ENCODE measurements at places on chromosomes 12 and 14.

DNA sequence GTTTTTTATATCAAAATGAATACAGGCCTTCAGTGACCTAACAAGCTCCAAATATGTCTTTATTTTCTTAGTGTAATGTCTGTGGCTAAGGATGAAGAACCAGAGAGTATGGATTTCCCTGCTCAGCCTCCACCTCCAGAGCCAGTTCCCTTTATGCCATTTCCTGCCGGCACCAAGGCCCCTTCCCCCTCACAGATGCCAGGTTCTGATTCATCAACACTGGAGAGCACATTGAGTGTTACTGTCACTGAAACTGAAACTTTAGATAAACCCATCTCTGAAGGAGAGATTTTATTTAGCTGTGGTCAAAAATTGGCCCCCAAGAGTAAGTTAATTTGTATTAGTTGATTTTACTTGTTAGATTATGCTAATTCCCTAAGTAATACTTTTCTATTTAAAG is 61.0 kb downstream of the KIAA0586 start:
- DNase-seq: no peak

DNA sequence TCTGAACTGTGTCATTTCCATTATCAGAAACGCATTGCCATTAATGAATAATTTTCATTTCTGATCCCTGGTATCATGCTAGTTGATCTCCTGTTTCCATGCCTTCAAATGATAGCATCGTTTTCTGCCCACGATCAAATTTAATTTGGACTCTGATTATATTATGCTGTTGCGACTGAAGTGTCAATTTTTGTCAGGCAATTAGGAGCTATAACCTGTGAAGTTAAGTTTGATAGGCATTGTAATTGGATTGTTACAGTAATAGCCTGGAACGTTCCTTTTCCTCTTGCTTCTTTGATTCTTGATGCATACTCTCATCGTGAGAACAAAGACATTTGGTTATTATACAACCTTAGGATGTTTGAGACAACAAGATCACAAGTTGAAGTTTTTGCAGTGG is 356.3 kb downstream of the VRK1 start:
- DNase-seq: no peak

- no peak for DNase-seq
These were observed 37.0 kb upstream of the EIF5 start for GRCh38 chr14:103296987-103297386.

- no peak for DNase-seq
These were observed 307.3 kb downstream of the TMEM117 start for GRCh38 chr12:44143175-44143574.

Data from neural crest cell (in vitro differentiated cells).